ENCODE measurements at places on chromosomes 1 and 21.

DNA sequence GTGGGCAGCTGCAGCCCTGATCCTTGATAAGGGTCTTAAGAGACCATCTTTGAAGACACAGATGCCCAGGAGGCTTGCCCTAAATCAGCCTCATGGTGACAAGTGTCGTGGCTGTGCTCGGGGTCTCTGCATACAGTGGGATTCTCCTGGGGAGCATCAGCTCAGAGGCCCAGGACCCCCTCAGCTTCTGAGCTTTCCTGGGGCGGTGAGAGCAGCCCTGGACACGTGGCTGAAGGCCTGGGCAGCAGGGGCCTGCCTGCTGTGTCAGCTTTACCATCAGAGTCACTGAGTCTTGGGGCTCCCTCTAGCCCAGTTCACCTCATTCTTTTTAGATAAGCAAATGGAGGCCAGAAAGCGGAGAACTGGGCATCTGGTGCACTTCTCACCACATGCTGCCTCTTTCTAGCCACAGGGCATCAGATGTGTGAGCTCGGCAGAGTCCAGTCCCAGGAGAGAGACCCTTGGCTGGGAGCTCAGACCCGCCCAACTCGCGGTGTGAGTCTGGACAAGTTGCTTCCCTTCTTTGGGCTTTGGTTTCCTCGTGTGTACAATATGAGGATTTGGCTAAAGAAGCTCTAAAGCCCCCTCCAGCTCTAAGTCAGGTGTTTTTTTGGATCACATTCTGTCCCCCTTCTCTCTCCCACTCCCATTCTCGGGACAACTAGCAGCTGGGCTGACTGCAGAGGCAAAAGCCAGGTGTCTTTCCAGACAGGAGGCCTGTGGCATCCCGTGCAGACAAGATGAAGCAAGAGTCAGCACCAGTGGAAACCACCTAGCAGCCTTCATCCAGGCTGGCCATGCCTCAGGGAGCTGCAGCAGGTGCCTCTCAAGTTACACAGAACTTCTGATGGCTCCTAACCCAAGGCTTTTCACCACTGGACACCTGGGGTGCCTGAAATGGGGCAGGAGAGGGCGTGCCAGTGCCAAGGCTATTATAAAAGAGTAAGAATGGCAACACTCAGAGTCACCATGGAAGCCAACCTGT lies 119.1 kb downstream of the KCNN3 start:
- no peak for DNase-seq

- no peak for DNase-seq
Observed at GRCh38 chr21:38729754-38730379, 75.9 kb upstream of the ETS2 start.

- DNase-seq: no peak
Observed at GRCh38 chr1:80645621-80646020, 1155.1 kb upstream of the ADGRL2 start.

GRCh38 chr1:107100331-107100984 lies 40.4 kb upstream of the NTNG1 start:
- DNase-seq: no peak

DNA sequence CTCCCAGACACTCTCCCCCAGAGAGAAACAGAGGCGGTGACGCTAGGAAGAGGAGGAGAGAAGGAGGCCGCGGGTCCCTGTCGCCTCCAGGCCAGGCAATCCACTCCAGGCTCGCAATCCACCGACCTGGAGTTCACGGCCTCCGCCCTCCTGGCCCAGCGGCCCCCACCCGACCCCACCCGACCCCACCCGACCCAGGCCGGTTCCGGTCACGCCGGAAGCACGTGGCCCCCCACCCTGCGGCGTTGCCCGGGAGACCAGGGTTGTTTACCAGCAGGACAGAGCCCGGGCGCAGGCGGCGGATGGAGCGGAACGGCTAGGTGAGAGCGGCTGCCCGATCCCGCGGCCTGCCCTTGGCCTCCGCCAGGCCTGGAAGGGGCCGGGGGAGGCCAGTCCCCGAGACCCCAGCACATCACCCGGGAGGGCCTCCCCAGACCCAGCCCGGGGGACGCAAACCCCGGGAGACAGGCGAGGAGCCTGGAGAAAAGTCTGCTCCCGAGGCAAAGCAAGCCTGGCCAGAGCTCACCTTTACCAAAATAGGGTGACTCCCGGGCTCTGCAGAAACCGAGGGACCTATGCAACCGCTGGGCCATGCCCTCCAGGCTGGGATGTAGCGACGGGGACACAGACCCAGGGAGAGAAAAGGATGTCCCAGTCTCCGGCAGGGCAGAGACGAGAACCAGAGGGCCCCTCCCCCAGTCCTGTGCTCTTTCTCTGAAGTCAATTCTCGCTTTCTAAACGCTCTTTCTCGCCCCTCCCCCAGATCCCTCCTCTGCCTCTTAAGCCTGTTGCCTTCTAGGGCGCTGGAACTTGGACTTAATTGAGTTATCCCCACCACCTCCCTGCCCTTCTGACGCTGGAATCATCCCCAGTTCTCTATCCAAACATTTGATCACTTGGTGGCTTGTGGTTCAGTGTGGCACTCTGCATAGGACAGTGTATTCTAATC lies at the start of the genes PLA2G2C and UBXN10:
TSS of gene PLA2G2C (minus strand) at position 685 of the 949 bp plus-strand sequence. CDS start 9,155 bp downstream, outside the sequence.
TSS of gene UBXN10 (plus strand) at position 263 of the 949 bp plus-strand sequence. CDS start 4,466 bp downstream, outside the sequence.
- DNase-seq: no peak

DNA sequence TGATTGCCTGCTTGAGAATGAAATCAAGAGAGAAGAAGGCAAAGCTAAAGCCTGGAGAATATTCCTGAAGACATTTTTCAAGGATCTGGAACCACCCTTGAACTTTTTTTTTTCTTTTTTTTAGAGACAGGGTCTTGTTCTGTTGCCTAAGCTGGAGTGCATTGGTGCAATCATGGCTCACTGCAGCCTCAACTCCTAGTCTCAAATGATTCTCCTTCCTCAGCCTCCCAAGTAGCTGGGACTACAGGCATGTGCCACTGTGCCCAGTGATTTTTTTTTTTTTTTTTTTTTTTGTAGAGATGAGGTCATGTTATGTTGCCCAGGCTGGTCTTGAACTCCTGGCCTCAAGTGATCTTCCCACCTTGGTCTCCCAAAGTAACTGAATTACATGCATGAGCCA lies 22.2 kb upstream of the IRF2BP2 start:
- no peak for DNase-seq

DNA sequence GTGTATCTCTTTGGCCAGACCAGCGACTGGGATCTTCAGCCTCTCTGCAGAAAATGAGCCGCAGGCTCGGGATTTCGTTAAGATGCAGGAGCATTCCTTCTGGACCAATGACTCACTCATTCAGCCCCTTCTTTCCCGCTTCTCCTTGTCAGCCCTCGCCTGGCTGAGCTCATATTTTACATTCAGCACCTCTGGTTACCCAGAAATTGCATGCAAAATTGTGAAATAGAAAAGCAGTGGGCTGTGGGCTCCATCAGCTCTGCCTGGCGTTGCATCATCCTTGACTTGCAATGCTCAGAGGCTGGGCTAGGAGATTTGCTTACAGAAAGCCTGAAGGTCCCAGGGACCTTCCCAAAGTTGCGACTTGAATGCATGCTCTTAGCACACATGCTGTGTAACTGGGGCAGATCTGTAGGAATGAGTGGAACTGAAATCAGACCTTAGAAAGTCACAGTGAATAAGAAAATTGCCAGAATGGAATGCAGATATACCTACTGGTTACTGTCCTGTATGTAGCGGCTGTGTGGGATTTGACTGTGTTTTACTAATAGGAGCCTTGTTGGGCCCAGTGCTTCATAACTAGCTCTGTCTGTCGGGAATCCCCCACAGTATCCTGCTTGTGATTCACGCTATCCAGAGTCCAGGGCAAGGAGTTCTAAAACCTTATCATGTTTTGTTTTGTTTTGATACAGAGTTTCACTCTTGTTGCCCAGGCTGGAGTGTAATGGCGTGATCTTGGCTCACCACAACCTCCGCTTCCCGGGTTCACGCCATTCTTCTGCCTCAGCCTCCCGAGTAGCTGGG lies 444.8 kb downstream of the KIF26B start:
- DNase-seq: no peak

GRCh38 chr1:109354929-109355328 lies 42.8 kb downstream of the SORT1 start:
- no peak for DNase-seq

DNA sequence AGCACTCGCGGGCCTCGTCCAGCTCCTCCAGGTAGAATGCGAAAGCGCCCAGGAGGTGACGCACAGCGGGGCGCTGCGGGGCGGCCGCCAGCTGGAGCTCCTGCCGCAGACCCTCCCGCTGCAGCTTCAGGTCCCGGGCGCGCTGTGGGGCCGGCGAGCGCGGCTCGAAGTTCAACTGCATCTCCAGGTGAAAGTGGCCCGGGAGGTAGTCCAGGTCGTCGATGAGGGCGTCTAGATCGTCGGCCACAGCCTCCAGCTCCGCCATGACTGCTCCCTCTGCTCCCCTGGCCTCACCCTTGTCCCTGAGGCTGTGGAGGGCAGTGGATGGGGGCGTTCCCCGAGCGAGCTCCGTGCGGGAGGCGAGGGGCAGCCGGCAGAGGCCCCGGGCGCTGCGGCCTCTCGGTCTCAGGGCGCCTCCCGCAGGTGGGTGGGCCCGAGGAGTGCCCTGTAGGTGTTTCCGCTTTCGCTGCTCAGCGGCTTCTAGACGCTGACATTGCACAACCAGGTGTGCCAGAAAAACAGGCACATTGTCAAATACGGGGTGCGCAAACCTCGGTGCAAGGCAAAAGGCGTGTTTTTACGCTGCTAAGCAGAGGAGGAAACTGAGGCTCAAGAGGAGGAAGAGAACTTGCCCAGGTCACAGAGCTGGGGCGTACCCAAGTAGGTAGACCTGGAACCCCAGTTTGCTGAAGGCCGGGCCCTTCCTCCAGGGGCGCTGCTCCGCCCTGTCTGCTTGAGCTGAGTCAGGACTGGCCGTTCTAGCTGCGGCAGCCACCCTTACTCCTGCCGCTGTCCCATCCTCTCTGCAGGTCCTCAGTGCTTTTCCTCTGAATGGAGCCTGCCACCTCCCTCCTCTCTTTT lies at the start of gene TTC22:
TSS of gene TTC22 (minus strand) at position 425 of the 861 bp plus-strand sequence. CDS start at position 265, 160 bp downstream.
- DNase-seq: peak; percentile 40

- DNase-seq: no peak
Observed at GRCh38 chr1:34406833-34407539, 230.3 kb downstream of the C1orf94 start.

DNA sequence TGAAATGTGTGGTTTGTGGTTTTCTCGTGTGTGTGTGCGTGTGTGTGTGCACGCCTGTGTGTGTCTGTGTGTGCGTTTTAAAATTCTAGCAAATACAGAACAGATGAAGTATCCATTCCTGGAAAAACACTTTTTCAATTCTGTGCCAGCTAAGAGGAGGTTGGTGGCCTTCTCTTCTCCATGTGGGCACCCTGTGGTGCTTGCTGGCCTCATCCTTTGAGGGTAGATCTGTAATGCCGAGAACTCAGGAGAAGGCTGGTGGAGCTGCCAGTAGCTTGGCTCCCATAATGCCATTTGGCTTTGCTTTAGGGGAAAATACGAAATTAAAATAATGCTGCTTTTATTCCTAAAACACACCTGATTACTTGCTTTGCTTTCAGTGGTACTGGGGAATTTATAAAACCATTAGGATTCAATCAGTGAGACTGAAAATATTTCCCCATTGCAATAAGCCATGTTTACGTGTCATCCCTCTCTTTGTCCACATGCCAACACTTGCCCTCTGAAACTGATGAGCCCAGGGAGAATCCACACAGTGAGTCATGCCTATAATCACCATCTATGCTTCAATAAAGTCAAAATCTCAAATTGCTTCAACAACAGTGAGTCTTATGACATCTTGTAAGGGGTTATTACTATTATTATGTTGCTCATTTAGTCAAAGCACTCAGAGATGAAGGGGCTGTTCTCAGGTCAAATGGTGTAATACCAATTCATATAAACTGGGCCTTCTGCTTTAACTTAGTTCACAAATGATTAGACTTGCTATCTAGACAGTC lies 39.2 kb downstream of the ABCA4 start:
- DNase-seq: no peak

GRCh38 chr1:19765623-19766022 lies 34.1 kb downstream of the TMCO4 start:
- no peak for DNase-seq

DNA sequence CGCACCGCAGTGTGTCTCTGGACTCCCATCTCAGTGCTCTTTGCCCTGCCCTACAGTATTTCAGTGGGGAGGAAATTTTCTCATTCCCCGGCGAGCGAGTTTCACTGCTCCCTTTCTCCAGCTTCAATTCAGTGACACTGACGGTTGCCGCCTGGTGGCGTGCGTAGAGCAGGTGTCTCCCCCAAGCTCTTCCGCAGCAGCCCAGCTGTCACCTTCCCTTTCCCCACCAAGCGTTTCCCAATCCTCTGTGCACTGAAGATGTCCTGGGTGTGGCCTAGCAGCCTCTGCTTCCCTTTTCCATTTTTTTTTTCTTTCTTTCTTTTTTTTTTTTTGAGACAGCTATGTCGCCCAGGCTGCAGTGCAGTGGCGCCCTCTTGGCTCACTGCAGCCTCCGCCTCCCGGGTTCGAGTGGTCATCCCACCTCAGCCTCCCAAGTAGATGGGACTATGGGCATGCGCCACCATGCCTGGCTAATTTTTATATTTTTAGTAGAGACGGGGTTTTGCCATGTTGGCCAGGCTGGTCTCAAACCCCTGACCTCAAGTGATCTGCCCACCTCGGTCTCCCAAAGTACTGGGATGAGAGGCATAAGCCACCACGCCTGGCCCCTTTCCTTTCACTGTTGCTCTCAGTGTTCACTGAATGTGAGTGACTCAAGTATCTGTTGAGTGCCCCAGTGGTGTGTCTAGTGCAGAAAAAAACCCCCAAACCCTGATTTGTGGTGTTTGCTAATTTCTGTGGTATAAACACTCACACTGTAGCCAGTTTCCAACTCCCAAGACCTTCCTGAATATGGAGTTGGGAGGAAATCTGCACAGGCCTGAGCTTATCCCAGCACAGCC lies 30.1 kb downstream of the TNFRSF1B start:
- DNase-seq: no peak

DNA sequence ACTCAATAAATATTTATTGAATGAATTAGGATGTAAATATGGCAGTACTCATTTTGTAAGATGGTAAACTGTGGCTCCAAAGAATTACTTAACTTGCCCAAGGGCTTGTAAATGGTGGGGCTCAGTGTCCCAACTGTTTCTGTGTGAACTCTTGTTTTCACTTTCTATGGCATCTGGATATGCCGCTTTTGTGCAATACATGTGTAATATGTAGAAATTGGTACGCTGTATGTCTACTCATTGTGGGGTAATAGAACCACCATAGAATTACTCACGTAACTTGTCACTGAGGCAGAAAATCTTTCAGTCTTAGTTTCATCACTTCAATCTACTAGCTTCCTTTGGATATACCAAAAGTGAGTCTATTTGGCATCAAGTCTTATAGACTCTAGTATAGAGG lies 977 bp downstream of the PRPF3 start:
- DNase-seq: no peak

GRCh38 chr1:115462566-115463076 lies 124.6 kb upstream of the NGF start:
- no peak for DNase-seq

DNA sequence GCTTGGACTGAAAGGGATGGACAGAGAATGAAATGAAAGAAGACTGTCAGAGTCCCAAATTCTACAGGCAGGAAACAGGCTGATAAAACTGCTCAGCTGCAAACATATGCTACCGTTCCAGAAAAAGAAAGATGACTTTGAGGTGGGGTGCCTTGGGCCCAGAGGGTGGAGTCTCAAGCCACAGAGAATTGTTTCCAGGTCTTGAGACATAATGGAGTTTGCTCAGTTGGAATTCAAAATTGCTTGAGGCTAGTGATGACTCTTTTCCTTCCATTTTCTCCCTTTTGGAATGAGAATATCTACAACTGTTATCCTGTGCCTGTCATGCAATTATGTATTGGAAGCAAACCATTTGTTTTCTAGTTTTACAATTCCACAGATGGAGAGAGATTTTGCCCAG lies 23.6 kb upstream of the PSEN2 start:
- DNase-seq: no peak

- no peak for DNase-seq
Observed at GRCh38 chr1:179146476-179146875, 64.6 kb downstream of the TOR3A start.

- DNase-seq: no peak
Observed at GRCh38 chr1:200684015-200684414, 14.3 kb upstream of the DDX59 start.

GRCh38 chr1:155017041-155017945 lies 14.7 kb downstream of the ZBTB7B start:
- peak; percentile 81 for DNase-seq

All from stimulated activated CD8-positive, alpha-beta memory T cell treated with anti-CD3 and anti-CD28 coated beads, Interleukin-2, amount 100 ng/mL, for 1 hour (primary cell).